ENCODE measurements at places on chromosomes 7 and 10.

DNA sequence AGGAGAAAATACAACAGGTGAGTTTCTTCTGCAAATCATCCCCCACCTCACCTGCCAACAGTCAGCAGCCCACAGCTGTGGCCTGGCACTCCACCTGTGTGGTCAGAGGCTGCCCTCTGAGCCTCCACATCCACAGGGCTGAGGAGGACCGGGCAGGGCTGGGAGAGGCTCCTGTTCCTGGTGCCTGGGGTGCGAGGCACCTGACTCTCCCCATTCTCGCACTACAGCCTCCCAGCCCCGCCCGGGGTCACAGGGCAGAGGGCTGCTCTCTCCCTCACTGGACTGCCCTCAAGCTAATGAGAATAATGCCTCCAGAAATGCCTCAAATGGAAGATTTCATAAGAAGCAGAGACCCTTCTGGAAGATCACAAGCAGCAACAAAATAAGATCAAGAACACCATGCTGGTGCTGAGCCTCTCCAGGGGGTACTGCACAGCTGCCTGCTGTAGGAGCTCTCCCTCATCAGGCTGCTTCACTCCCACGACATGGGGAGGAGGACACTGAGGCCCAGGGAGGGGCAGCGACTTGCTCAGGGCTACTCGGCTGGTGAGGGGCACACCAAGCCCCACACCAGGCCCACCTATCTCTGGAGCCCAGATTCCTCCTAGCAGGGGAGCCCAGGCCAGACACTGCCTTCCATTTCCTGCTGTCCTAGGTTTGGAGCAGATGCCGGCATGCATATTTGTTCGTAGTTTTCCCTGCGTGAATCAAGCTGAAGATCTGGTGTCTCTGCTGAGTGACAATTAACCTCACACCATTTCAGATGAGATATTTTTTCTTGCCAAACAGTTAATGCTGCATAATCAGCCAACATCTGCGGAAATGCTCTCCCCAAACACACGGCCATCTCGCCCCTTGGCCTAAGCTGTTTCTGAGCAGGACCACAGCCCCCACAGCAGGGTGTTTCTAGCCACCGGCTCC, 76.5 kb downstream of the FAM53B start:
- no peak for DNase-seq

DNA sequence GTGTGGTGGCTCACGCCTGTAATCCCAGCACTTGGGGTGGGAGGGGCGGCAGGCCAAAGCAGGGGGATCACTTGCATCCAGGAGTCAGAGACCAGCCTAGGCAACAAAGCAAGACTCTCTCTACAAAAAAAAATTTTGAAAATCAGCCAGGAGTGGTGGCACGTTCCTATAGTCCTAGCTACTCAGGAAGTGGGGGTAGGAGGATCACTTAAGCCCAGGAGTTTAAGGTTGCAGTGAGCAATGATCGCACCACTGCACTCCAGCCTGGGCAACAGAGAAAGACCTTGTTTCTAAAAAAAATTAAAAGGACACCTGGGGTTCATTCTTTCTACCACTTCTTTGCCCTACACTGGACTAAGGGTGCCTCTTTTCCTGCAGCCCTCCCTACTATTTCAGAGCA, 15.1 kb downstream of the WAPL start:
- no peak for DNase-seq

DNA sequence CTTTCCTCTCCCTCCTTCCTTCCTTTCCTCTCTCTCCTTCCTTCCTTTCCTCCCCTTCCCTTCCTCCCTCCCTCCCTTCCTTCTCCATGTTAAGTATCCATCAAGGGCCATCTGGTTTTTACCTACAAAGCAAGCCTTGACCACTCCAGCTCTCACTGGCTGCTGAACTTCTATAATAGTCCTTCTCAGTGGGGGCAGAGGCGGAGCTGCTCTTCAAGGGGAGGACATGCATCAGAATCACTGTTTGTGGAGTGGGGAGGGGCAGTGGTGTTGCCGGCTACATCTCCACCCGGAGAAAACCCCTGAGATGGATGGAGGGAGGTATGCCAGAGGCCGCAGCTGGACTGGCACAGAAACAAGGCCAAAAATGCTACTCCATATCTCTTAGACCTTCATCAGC, 25.9 kb downstream of the LAMB1 start:
- DNase-seq: no peak

GRCh38 chr7:109898-110556, 82.3 kb upstream of the FAM20C start:
- no peak for DNase-seq

DNA sequence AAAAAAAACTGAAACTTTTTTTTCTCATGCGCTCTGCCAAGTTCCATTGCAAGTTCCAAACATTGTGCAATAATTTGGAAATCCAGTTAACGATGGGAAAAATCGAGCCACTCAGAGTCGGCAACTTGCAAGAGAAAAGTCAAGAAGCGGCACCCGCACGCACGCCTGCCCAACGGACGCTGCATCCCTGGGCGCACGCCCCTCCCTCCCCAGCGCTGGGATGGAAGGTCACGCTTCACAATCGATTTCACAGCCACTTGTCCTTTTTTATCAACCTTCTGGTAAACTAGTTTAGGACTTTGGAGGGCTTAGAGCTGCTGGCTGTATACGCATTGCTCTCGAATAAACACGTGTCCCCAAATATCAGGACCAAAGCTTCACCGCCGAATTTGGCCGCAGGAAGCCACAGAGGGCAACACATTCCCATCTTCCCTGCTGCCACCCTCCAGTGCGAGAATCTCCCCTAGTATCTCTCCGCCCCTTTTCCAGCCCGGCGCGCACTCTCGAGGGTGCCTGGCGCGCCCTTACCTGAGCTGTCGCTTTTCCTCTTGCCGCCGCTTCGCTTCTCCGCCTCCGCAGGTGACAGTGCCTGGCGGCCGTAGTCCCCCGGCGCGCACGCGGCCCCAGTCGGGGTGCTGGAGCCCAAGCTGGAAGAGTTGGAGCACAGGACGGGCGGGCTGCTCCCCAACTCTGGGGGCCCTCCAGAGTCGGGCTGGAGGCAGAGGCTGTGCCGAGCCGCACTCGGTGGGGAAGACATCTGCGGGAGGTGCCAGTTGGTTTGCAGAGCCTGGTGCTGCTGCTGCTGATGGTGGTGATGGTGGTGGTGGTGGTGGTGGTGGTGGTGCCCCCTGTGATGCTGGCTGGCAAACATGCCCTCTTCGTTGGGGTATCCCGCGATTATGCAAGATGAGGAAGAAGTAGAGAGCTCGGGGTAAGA, 857 bp downstream of the MEOX2 start:
- DNase-seq: no peak

DNA sequence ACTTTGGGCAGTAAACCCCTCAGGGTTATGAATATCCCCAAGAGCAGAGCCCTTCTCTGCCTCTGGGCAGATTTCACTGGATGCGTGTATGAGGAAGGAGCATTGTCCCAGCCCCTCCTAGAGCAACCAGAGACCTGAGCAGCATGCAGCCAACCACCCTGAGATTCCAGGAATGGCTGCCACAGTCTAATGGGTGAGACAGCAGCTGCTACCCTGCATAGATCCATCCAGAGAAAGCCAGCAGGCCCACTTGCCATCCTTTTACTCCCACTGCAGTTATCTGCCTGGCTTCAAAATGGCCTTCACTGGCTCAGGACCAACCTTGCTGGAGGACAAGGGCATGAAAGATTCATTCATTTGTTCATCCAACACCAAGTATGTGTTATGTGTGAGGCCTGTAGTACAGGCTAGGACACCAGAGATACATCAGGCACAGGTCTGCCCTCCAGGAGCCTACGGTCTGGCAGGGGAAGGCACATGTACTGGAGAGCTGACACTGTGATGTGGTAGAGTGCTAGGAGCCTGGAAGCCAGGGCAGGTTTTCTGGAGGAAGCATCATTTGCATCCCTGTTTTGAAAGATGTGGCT, 26.2 kb upstream of the C10orf105 start:
- no peak for DNase-seq

- no peak for DNase-seq
These were observed 14.8 kb downstream of the AKR1D1 start for GRCh38 chr7:138091032-138091431.

GRCh38 chr7:12578930-12579640, 8.6 kb downstream of the SCIN start:
- DNase-seq: no peak

DNA sequence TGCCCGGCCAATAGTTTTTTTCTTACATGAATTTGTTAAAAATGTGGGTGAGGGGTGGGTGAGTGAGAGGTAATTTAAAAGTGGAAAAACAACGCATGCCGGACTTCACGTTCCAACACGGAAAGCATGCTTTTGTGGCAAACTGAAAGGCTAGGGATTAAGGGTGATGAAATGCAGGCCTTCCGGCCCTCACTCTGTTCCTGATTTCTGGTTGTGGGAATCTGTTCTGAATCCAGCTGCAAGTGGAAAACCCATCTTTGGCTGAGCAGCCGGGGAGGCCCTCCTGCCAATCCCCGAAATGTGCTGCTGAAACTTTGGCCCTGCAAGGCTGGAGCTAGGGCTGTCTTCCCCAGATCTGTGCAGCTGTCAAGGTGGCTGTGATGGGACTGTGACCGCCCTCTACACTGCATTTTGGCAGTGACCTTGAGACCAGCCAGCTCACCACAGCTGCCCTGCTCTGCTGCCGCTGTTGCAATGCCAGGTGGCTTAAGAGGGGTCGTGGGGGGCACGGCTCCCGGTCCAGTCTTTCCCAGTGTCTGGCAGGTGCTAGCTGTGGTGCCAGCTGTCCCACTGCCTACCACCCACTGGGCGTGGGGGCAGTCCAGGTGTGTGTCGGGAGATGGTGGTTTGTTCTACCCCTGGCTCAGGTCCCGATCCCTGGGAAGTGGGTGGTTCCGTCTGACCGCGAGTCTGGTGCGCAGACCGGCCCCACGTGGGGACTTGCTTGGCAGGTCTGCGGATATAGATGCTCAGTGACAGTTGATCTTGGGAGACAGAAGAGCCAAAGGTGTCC, 39.0 kb downstream of the TET1 start:
- no peak for DNase-seq

- no peak for DNase-seq
These were observed 41.3 kb upstream of the GGCT start for GRCh38 chr7:30545791-30546555.

DNA sequence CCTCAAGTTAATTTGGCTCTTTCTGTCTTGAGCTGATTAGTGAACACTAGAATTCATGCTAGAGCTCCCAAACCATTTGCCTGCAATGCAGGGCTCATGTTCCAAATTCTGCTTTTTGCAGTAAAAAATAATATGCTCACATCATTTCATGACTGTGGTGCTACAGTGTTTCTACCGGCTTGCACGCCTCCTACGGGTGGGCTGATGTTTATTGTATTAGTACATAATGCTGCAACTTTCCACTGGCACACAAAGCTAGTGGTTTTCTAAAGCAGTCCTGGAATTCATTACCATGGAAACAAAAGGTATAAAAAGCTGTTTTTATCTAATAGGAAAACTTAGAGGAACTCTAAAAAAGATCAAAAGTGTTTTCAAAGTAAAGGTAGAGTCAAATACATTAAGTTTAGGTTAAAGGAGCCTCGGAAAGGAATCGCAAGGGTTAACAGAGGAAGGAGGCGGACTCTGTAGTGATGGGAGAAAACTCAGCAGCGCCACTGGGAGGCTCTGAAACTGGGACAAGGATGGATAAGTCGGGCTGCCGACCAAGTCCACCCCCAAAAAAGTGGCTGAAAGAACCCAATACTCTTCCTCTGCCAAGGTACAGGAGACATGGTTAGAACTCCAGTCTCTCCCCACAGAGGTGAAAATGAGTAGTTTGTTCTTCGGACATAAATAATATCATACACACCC, 25.9 kb downstream of the GRM8 start:
- no peak for DNase-seq

DNA sequence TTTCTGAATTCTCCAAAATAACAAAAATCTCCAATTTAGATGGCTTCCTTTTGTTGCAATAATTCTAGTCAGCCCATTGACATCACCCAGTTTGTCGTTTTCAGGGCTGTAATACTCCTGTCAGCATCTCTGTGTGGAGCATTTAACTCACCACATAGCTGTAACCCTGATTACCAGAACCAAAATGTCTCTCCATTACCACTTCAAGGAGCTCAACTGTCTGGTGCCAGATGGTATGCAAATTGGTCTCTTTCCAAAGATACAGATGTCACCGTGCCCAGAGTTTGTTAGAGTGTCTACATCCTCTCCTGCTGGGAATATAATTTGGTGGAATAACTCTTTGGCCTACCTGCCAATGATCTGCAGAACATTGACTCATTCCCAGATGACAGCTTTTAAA, 350.3 kb upstream of the POT1 start:
- no peak for DNase-seq

DNA sequence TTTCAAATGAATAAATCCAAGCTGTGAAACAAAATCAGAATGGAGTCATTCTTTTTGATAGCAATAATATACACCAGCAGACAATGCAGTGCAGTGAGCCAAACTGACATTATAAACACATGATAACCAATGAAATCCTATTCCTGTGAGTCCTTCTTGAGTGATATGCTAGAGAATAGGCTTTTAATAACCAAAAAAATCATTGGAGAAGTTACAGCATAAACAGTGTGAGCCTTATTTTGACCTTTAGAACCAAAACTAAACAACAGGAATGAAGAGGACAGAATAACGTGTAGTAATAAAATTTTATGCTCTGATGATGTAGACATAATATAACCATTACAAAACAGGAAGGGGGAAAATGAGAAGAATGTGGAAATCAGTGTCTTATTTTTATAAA, 8.7 kb downstream of the HUS1 start:
- no peak for DNase-seq

DNA sequence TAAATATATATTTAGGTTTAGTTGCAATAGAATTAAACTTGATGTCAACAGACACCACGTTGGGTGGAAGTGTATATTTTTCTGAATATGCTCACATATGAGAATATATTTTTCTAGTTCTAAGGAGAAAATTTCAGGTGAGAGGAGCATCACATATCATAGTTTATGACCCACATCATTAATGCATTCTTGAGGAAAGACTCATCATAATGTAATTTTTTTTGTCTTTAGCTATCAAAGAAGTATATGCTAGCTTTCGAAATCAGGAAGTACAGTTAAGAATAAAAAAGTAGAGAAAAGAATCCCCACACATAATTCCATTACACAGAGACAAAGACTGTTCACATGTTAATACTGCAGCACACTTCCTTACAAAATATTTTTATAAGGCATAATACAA, 30.4 kb downstream of the A1CF start:
- DNase-seq: no peak

DNA sequence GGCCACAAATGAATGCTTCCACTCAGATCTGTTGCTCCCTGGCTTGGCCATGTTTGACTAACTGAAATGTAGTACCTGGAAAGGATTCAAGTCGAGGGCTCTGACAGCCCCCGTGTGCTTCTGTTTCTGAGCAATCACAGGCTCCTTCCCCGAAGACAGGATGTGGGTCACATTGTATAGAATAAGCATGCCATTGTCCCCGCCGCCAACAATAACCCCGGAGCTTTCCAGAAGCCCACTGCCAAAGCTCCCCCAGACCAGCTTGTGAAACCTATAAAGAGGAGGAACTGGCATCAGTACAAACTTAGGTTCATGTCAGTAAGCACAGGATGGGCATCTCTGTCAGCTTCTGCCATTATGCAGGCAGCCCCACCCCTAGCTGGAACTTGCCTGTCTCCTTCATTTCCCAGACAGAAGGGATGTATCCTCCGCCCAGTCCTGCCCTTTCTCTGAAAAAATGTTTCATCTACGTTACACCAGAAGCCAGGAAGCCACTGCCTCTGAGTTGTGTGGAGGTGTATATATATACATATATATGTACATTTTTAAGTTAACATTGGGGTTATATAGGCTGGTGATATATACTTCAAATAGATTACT, 10.3 kb downstream of the SEC31B start:
- no peak for DNase-seq

GRCh38 chr10:71805776-71806703, 32.7 kb upstream of the VSIR start:
- DNase-seq: no peak

Data from stimulated activated CD8-positive, alpha-beta memory T cell treated with anti-CD3 and anti-CD28 coated beads, Interleukin-2, amount 100 ng/mL, for 1 hour (primary cell).